Testis (tissue), 5 donors: ENCODE measurements at places on chromosomes 4 and X.

DNA sequence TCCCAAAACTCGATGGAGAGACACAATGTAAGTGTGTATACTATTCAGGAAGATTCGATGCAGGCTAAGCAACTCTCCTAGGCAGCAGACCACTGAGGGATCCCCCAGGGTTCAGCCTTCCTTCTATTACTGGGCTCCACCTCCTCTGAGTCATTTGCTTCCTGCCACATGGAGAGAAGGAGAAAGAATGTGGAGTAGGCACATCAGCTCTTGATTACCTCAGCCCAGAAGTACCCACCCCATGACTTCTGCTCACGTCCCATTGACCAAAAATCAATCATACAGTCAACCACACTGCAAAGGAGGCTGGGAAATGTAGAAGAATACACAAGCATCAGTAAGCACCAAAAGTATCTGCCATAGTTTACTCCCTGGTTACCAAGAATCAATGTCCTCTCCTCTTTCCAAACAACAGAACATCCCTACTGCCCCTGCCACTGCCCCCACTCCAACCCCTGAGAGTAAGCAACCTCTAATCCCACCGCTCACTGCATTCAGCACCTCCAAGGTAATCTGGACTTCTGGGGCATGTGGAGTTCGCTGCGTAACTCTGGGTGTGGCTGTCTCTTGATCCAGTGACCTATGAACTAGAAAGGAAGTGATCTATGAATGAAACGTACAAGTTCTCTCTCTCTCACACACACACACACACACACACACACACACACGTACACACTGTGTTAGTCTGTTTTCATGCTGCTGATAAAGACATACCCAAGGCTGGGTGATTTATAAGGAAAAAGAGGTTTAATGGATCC is 91.2 kb upstream of the C1QTNF7 start:
- no peaks in the 10 kb centered on the region for H3K36me3 ChIP-seq
- no peaks in the 10 kb centered on the region for H3K27me3 ChIP-seq
- no peak overlapping the region for H3K27ac ChIP-seq

- H3K4me1 ChIP-seq, result no peaks in the 10 kb centered on the region
- DNase-seq, result no peak
- no peak overlapping the region for H3K4me3 ChIP-seq
- H3K27ac ChIP-seq, result no peak overlapping the region
Measured at GRCh38 chr4:109908731-109909130, 4.0 kb upstream of the EGF start.

- H3K36me3 ChIP-seq, result no peaks in the 10 kb centered on the region
- H3K27me3 ChIP-seq, result no peaks in the 10 kb centered on the region
- H3K4me1 ChIP-seq, result no peaks in the 10 kb centered on the region
- H3K4me3 ChIP-seq, result no peak overlapping the region
Measured at GRCh38 chr4:98838977-98839618, 89.8 kb downstream of the EIF4E start.

DNA sequence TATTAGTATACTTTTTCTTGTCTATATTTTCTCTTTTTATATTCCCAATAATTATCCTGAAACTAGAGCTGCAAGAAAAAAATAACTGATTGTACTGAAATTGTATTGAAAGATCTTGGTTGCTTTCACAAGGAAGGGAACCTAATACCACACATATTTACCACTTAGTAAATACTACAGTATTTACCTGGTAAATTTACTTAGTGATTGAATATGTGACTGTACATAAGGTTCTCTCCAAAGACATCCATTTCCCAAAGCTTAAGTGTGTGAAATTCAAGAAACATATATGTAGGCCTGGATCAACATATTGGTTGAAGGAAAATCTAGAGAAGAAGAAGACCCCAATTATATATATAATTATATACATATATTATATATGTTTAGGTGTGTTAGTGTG is 1272.7 kb downstream of the C4orf33 start:
- H3K27ac ChIP-seq, result no peak overlapping the region
- no peak for DNase-seq
- no peak overlapping the region for H3K4me3 ChIP-seq
- H3K36me3 ChIP-seq, result no peaks in the 10 kb centered on the region
- no peaks in the 10 kb centered on the region for H3K27me3 ChIP-seq

DNA sequence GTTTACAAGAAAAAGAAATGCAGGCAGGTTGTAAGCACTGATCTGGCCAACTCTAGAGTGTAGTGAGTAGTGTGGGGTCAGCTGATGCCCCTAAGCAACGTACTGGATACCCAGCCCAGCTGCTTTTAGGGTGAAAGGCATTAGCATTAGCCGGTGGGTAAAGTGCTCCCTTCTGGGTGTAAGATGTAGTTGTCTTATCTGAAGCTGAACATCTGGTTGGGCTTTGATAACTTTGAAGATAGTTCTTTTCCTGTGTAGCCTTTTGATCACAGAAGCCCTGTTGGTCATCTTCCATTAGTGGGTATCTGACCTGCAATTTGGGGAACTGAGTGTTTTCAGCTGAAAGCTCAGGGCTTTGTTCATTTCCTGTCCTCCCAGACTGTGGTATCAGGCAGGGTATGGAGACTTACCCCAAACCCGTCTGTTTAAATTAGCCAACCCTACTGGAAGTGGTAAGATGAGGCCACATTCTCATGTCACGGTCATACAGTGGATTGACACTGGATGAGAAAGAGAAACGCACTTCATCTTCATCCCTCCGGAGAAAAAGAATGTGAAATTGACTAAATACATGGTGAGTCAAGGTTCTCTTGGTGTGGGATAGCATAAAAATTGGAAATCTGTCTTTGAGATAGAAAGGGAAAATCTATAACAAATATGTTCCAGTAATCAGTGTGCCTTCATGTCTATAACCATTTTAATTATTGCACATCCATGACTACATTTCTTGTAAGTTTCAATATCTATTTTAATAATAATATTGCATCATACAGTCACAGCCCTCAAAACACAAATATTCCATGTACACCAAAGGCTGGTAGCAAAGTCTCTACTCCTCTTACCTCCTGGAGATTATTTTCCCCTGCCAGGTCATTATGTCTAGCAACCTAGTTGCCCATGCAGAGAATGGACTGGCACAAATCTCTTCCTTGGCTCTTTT is 8.7 kb downstream of the RHOH start:
- no peak overlapping the region for H3K27ac ChIP-seq
- H3K36me3 ChIP-seq, result no peaks in the 10 kb centered on the region
- H3K4me1 ChIP-seq, result no peaks in the 10 kb centered on the region
- H3K4me3 ChIP-seq, result no peak overlapping the region
- no peaks in the 10 kb centered on the region for H3K27me3 ChIP-seq
- DNase-seq, result no peak

- H3K27me3 ChIP-seq, result no peaks in the 10 kb centered on the region
- H3K4me1 ChIP-seq, result no peaks in the 10 kb centered on the region
- H3K4me3 ChIP-seq, result no peak overlapping the region
- no peak overlapping the region for H3K27ac ChIP-seq
- no peak for DNase-seq
Measured at GRCh38 chrX:7091923-7092322, 55.6 kb upstream of the STS start.

DNA sequence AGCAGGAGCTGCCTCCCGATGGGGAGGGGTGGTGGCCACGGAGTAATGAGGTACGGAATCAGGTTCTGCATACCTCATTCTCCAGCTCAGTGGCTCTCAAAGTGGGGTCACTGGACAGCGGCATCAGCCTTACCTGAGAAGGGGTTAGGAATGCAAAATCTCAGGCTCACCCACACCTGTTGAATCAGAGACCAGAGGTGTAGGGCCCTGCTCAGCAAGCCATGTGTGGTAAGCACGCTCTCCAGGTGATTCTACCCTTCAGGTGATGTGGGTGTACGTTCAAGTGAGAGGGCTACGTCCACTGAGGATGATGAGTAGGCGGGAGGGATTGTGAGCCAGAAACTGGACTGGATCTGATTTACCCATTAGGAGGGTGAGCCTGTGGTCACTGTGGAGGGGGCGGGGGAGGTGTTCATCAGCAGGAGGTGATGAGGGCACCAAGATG is 65.8 kb downstream of the ANAPC4 start:
- peaks cover 17% of the 10 kb centered on the region for H3K4me1 ChIP-seq
- no peak overlapping the region for H3K27ac ChIP-seq
- H3K4me3 ChIP-seq, result no peak overlapping the region
- no peak for DNase-seq

DNA sequence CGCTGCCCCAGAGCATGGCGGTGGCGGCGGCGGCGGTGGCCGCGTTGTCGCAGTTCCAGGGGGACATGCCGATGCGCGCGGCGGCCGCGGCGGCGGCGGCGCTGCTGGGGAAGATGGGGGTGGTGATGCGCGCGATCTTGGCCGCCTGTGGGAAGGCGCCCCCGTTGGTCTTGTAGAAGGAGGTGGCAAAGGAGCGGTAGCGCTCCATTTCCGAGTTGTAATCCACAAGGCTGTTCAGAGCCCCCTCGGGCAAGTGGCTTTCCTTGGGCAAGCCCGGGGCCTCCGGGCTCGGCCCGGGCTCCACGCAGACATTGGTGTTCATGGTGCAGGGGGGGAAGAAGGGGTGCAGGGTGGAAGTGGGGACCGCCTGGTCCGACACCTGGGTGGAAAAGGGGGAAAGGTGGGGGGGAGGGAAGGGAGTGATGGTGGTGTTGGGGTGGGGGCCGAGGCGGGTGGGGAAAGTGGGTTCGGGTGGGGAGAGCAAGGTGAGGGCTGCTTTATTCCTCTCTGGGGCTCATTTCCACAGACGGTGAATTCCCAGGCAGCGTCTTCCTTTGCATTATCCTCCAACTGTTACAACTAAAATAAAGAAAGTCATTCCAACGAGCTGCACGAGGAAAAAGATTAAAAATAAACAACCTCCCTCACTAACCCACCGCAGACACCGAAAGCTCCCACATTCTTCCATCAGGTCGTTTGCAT is 3.1 kb downstream of the CXXC4 start:
- peak overlapping the region; percentile 57 for H3K4me3 ChIP-seq
- no peaks in the 10 kb centered on the region for H3K27me3 ChIP-seq
- H3K36me3 ChIP-seq, result no peaks in the 10 kb centered on the region
- DNase-seq, result peak; percentile 59

DNA sequence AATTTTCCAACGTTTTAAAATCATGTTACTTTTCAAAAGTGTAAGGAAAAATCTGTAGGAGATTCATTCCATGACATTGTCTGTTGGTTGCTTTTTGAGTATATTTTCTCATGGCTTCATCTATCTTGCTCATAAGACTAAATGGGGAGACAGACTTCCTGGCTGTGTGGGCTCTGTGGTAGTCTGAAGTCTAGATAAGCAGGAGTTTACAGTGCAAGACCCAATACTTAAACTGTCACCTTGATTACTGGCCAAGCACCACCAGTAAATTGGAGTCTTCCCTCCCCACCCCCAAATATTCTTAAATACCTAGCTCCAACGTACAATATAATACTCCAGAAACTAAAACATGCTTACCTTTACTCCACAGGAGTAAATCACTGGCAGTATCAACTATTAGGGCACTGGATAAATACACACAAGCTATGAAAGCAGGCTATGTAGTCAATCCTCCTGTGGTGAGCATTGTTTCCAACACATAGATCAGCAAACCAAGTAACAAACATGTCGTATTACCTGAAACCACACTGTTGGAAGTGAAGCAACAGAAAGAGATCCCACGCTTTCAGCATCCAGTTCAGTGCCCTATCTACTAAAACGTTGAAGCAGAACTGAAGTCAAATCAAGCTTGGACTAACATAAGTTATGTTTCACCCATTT is 6.2 kb downstream of the HNRNPD start:
- no peak overlapping the region for H3K4me3 ChIP-seq
- H3K36me3 ChIP-seq, result no peaks in the 10 kb centered on the region
- H3K27me3 ChIP-seq, result no peaks in the 10 kb centered on the region
- H3K4me1 ChIP-seq, result peaks cover 31% of the 10 kb centered on the region

DNA sequence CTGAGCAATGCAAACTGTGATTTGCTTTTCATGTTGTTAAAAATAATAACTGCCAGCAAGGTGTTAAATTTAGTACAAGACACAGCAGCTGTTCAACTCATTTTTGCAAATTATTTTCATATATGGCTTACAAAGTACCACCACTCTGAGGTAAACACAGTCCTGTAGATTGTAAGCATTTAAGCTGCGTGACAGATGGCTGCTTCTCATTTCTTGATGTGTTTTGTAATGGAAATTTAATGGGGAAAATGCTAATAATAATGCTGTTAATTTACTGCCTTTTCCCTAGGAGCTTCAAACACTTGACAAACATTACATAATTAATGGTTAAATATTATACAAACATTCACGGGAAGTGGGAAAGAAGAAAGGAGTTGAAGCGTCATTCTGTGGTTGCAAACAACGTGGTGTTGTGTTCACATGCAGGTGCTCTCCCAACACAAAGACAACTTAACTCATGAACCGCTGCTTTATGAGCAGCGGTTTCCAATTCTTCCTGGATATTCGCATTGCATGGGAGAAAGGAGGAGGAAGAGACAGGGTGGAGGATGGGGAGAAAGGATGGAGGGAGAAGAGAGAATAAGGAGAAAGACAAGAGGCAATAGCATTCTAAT is 236.8 kb upstream of the VCX start:
- H3K27ac ChIP-seq, result no peak overlapping the region
- H3K27me3 ChIP-seq, result no peaks in the 10 kb centered on the region
- H3K4me3 ChIP-seq, result no peak overlapping the region
- no peaks in the 10 kb centered on the region for H3K36me3 ChIP-seq
- DNase-seq, result no peak

DNA sequence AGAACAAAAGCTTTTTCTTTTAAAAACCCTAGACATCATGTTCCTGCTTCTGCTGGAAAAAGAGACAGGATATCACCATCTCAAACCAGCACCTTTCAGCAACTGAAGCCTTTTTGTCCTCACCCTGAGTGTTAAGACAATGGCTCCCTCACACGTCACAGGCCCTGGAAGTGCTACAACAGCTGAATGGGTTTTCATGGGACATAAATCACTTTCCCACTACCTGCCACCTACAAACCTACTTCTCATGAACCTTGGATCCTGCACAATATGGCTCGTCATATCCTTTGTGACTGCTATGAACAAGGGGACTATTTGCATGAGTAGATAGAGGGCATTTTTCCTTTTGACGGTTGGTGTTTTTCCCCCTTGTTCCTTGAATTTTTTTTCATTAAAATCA is 93.6 kb downstream of the TSPAN5 start:
- no peak overlapping the region for H3K27ac ChIP-seq
- H3K27me3 ChIP-seq, result no peaks in the 10 kb centered on the region
- no peak overlapping the region for H3K4me3 ChIP-seq
- peaks cover 29% of the 10 kb centered on the region for H3K4me1 ChIP-seq
- no peak for DNase-seq

- H3K27ac ChIP-seq, result peak within 1 kb of the TSS; percentile 69
- peaks cover 9% of the 10 kb centered on the region for H3K4me1 ChIP-seq
- H3K36me3 ChIP-seq, result no peaks in the 10 kb centered on the region
- peak; percentile 70 for DNase-seq
- peak within 1 kb of the TSS; percentile 76 for H3K4me3 ChIP-seq
- H3K27me3 ChIP-seq, result no peaks in the 10 kb centered on the region
Measured at GRCh38 chr4:17511950-17512795, at the start of gene QDPR. Gene QDPR (minus strand): TSS chr4:17512090. CDS start chr4:17512054, 36 bp downstream.
